ENCODE measurements at places on chromosomes 7 and 10.

DNA sequence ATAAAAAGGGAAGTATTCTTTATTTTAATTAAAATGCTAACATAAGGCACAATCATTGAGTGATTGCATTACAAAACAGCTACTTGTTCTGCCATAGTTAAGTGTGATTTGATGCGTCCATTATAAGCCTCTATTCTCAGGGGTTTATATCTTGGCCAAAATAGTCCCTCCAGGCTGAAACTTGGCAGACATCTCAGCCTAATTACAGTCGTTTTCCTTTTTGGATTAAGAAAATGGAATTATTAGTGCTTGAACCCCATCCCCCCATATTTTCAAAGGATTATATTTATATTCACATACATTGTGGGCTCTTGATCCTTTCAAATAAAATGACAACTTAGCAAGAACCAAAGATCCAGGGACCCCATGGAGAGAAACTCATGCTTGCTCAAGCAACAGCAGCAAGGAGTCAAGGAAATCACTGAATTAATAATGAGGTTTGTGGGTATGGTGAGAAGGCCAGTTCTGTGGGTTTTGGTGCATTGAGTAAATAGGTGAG is 66.7 kb upstream of the NEUROD6 start:
- no peak for DNase-seq

GRCh38 chr7:157228864-157229422 is 90.2 kb downstream of the UBE3C start:
- no peak for DNase-seq

- no peak for DNase-seq
Measured at GRCh38 chr7:77393261-77393660, 22.9 kb downstream of the GSAP start.

GRCh38 chr7:157687158-157687557 is 350.4 kb downstream of the DNAJB6 start:
- no peak for DNase-seq

DNA sequence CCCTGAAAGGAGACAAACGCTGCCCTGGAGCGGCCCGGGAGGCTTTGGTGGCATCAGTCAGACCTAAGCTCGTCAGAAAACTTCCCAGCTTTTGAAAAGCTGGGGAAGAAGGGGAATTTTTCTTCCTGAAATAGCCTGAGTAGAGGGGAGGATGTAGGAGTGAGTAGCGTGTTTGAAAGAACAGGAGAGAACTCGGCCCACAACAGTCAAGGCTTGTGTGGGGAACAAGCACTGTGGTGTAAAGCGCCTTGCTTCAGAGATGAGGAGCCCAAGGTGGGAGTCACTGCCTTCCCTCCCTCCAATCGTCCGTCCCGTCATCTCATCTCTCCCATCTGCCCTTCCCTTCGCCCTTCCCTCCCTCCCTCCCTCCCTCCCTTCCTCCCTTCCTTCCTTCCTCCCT is 273.3 kb downstream of the CAMK1D start:
- DNase-seq: no peak

DNA sequence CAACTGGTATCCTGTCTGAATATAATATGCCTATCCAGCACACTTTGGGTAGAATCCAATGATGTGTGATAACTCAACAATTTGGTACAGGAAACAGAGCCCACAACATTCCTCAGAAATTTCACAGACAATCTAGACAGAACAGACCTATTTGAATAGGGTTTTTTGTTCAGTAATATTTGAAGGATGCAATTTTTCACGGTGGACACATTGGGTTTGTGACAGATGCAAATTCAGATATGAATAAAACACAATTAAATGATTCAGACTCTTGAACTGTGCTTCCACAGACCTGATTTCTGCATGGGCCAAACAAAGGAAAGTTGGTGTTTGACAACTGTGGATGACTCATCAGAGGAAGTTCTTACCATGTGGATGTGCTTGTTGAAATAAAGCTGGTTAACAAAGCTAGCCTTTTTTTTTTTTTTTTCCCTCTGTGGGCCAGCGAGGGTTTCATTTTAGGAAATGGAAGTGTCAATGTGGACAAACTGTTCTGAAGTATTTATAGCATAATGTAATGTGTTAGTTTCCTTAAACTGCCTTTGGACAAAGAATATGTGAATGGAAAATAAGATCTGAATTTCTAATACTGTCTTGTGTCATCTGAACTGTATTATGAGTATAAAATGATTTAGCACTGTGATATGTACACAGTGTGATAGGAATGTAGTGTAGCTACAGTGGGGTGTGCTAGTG is 43.2 kb upstream of the FAM133B start:
- DNase-seq: no peak

DNA sequence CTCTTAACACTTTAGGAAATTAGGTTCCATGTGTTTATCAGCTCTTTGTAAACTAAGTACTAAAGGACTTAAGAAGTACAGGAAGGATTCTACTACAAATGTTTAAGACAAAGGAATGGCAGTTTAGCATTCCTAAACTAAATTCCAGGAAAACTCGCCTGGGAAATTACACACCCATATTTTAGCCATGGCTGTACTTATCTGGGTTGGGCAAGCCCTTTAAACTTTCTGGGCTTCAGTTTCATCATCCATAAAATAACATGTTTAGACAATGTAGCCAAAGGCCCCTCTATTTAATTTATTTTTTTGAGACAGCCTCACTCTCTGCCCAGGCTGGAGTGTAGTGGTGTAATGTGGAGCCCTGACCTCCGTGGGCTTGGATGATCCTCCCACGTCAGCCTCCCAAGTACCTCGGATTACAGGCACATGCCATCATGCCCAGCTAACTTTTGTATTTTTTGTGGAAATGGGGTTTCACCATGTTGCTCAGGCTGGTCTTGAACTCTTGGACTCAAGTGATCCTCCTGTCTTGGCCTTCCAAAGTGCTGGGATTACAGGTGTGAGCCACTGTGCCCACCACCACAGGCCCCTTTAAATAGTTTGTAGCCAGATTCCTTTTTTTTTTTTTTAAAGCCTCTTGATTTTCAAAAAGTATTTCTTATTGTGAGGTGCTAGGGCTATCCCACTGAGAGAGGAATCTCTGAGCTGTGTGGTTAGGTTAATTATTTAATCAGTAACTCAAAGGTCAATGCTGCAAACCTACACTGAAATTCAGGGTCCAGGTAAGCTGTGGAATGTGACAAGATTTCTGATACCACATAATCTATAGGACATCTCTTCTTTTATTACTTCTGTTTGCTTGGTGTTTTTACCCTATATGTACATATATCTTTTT is 32.1 kb downstream of the TMEM60 start:
- DNase-seq: no peak

GRCh38 chr7:140696680-140697446 is at the start of gene NDUFB2:
TSS of gene NDUFB2 (plus strand) at chr7:140696708. CDS start at chr7:140696745, 37 bp downstream.
- DNase-seq: peak; percentile 93

- DNase-seq: no peak
Measured at GRCh38 chr7:37728747-37729146, 45.2 kb downstream of the GPR141 start.

GRCh38 chr7:80453699-80454340 is 58.0 kb downstream of the GNAT3 start:
- no peak for DNase-seq

DNA sequence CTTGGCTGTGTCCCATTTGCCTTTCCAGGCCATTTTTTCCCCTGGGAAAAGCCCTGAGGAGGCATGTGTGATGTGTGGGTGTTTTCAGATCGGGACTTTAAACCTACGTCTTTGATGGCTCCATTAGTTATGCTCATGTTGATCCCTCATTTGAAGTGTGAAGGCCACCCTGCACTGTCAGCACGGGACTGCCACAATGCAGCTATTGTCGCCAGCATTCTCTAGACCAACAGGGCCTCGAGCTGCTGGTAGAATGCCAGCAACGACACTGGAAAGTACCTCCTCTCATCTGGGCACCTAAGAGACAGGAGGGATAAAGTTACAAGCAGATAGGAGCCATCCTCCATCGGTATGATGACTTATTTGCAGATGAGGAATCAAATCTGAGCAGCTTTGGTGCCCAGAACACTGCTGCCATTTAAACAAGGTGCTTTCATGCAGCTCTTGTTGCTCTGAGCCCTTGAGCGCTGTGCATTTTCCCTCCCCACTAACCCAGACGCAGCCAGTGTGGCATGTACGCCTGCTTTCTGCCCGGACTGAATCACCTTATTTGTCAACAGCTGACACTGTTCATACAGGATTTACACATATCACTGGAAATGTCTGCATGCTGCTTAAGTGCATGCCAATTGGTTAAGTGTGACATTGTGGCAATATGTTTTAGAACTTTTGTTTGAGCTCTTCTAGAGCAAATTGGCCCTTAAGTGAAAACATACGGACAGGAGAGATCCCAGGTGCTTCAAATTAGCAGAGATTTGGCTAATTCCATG is 175.0 kb upstream of the PITRM1 start:
- no peak for DNase-seq

DNA sequence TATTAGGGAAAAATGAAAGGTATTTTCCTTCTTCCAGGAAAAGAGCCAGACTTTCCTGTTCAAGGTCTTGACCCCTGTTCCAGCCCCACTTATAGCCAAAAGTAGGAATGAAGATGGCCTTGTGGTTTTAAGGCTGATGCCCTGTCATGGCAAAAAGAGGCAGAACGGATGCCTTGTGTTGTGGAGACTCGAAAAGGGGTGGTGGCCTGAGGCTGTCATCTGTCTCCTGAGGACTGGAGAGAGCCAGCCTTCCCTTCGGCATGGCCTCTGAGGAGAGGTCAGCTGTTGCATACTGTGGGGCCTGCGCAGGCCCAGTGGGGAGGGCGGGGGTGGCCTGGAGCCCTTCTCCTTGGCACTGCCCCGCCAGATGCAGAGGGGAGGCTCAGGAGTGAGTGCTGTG is 166.0 kb upstream of the EEPD1 start:
- no peak for DNase-seq

DNA sequence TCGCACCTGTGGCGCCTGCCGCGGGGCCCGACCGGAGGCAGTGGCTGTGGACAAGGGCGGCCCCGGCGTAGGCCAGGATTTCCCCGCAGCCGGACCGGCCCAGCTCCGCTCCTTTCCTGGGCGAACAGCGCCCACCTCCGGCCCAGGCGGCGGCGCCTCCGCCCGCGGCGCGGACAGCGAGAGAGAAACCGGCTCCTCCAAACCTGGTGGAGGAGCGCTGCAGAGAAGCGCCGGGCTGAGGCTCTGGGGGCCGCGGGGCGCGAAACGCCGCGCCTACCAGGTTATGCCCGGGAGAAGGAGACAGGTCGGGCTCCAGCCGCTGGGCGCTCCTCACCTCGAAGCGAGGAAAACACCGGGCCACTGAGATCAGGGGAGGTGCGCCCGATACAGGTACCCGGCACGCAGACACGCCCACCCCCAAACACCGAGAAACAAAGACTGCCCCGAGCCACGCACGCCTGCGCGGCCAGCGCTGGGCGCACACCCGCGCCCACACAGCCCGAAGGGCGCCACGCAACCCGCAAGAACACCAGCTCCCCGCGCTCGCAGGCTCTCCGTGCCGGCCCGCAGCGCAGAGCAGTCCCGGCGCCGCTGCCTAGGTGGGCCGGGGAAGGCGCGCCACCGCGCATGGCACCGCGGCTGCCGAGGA is 3.3 kb downstream of the GRID1 start:
- no peak for DNase-seq

- no peak for DNase-seq
Measured at GRCh38 chr10:75508814-75509306, 77.4 kb downstream of the LRMDA start.

GRCh38 chr10:16195178-16195769 is 241.5 kb upstream of the PTER start:
- DNase-seq: no peak

GRCh38 chr7:144957998-144958397 is 122.1 kb upstream of the TPK1 start:
- DNase-seq: no peak

- no peak for DNase-seq
Measured at GRCh38 chr7:140616328-140616727, 24.3 kb downstream of the DENND2A start.

GRCh38 chr10:77512219-77512578 is 125.4 kb downstream of the KCNMA1 start:
- no peak for DNase-seq

- DNase-seq: no peak
Measured at GRCh38 chr7:34156336-34156735, 251.0 kb downstream of the BMPER start.

- no peak for DNase-seq
Measured at GRCh38 chr10:114544045-114544659, 113.9 kb downstream of the ABLIM1 start.

DNA sequence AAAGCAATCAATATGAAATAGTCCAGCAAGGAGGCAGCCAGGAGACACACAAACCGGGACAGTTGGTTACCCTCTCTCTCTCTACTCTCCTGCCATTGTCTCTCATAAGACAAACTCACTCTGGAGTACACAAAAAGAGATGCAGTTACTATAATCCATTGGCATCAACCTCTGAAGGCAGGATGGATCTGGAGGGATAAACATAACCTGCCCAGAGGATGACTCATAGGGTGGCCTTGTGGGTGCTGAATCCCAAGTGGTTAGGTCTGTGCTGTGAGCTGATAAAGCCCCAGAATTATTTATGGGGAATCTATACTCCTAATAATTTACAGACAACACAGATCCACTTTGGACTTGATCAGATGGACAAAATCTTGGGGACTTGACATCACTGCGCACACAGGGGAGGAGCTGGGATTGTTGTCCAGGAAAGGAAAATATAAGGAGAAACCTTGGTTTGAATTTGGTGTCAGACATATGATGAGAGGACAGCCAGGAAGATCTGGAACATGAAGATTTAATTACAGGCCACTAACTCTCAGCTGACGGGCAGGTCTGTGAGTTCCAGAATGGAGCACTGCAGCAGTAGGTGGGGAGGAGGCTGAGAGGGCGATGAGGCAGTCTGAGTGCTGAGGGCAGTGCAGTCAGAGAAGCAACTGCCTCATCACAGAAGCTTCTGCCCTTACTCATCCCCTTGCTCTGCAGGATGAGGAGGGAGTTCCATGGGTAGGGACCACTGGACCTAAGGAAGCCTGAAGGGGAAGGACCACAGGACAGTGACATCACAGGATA is 113.9 kb upstream of the PRSS58 start:
- no peak for DNase-seq

DNA sequence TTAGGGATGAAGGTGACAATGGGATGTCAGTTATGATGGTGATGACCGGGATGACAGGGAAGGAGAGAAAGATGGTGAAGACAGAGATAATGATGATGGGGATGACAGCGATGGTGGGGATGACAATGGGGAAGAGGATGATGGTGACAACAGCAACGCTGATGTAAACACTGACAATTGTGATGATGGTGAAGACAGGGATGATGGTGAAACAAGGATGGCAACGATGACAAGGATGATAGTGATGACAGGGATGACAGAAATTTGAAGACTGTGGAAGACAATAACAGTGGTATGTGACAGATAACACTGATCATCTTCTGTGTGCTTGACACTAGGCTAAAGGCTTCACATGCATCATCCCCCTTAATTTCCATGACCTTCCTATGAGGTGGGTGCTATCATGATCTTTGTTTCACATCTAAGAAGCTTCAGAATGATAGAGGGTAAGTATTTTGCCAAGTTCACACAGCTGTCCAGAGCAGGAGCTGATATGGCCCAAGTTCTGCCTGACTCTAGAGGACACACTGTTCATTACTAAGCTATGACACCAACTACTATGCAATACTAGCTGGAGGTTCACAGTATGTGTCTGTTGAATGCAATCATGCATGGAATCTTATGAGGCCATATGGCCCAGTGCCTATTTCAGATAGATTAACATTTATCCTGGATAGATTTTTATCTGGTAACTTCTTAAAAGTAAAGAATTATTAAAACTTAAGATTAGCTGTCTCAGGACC is 105.6 kb downstream of the RNLS start:
- no peak for DNase-seq
